Posterior vena cava (tissue), 2 donors: ENCODE measurements at places on chromosomes 6 and 20. TPM values are rescaled to one million over a fixed set of nuclear protein-coding genes. Genes with fewer than 3 reads are reported as not detected.

The NRN1 gene
- 12.8 TPM for total RNA-seq

The PNLDC1 gene
- 0.19 TPM for total RNA-seq

The GCNT2 gene
- total RNA-seq = 2.6 TPM

The UST gene
- total RNA-seq = 19.4 TPM

The PNRC1 gene
- 381 TPM for total RNA-seq

The MUC21 gene
- not detected for total RNA-seq

The SRMS gene
- total RNA-seq = not detected
